Testis (tissue), 5 donors: ENCODE measurements at places on chromosomes 5 and 9. TPM values are rescaled to one million over a fixed set of nuclear protein-coding genes. Genes with fewer than 3 reads are reported as not detected.

The RNF183 gene
- polyA plus RNA-seq, result 7.5 TPM

The MLANA gene
- polyA plus RNA-seq, result not detected

The PSAT1 gene
- polyA plus RNA-seq, result 29.6 TPM

The NXNL2 gene
- polyA plus RNA-seq, result 2.2 TPM

The CTXN3 gene
- polyA plus RNA-seq, result 0.26 TPM

The OR1J2 gene
- not detected for polyA plus RNA-seq

The MCIDAS gene
- polyA plus RNA-seq, result 0.42 TPM

The SRA1 gene
- polyA plus RNA-seq, result 49.0 TPM

The BSPRY gene
- 4.5 TPM for polyA plus RNA-seq

The KIF27 gene
- 16.1 TPM for polyA plus RNA-seq

The RAB3C gene
- 2.5 TPM for polyA plus RNA-seq

The C9orf43 gene
- polyA plus RNA-seq, result 109 TPM

The GFI1B gene
- 12.6 TPM for polyA plus RNA-seq

The SH3RF2 gene
- polyA plus RNA-seq, result 416 TPM

The TSSK1B gene
- polyA plus RNA-seq, result 95.7 TPM

The PARP8 gene
- polyA plus RNA-seq, result 24.3 TPM

The IQGAP2 gene
- polyA plus RNA-seq, result 60.2 TPM

The ELAVL2 gene
- polyA plus RNA-seq, result 52.7 TPM

The POC5 gene
- 30.2 TPM for polyA plus RNA-seq

The C9orf50 gene
- 14.6 TPM for polyA plus RNA-seq

The FBN2 gene
- 22.4 TPM for polyA plus RNA-seq

The KIF12 gene
- polyA plus RNA-seq, result 7.1 TPM

The RMI1 gene
- polyA plus RNA-seq, result 10.7 TPM
